Fibroblast of villous mesenchyme (primary cell): ENCODE measurements at places on chromosomes 2 and 18. TPM values are rescaled to one million over a fixed set of nuclear protein-coding genes. Genes with fewer than 3 reads are reported as not detected.

CCDC102B gene
- total RNA-seq: 10.4 and 20.9 TPM in 2 replicates

DNA sequence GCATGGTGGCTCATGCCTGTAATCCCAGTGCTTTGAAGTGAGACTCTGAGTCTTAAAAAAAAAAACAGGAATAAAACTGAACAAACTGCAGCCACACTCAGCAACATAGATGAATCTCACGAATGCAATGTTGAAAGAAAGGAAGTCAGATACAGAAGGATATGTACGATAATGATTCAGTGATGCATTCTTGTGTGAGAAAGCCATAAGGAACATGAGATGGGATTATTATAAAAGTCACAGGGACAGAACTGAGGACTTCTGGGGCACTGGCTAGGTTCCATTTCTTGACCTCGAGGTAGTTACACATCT, 56.9 kb upstream of the SMAD2 start:
- DNase-seq: no peak

- no peak for DNase-seq
Measured at GRCh38 chr2:241020629-241021190, 22.3 kb downstream of the SNED1 start.

HK2 gene
- 15.1 and 31.2 TPM in 2 replicates for total RNA-seq

DAW1 gene
- 0.64 TPM in 1 of 2 replicates, not detected in the other for total RNA-seq

CLHC1 gene
- total RNA-seq: 14.8 and 18.1 TPM in 2 replicates

HOXD12 gene
- total RNA-seq: not detected in 2 replicates

GRCh38 chr2:70717431-70718038, 50.5 kb downstream of the ADD2 start:
- no peak for DNase-seq

DNA sequence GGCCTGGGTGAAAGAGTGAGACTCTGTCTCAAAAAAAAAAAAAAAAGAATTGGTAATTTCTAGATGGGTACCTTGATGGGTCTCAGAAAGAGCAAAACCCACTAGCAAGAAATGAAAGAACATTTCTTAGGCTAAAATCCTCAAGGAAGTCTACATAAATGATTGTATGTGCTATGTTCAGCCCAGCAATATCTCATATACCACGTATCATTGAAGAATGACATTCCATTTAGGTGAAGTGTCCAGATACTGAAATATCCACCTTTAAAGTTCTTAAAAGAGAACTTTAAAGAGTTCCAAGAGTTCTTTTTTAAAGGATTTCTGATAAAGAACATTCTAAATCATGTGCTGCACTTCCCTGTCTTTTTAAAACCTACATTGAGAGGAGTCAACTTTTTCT, 19.2 kb downstream of the NRP2 start:
- no peak for DNase-seq

MOGAT1 gene
- not detected in 2 replicates for total RNA-seq

DNA sequence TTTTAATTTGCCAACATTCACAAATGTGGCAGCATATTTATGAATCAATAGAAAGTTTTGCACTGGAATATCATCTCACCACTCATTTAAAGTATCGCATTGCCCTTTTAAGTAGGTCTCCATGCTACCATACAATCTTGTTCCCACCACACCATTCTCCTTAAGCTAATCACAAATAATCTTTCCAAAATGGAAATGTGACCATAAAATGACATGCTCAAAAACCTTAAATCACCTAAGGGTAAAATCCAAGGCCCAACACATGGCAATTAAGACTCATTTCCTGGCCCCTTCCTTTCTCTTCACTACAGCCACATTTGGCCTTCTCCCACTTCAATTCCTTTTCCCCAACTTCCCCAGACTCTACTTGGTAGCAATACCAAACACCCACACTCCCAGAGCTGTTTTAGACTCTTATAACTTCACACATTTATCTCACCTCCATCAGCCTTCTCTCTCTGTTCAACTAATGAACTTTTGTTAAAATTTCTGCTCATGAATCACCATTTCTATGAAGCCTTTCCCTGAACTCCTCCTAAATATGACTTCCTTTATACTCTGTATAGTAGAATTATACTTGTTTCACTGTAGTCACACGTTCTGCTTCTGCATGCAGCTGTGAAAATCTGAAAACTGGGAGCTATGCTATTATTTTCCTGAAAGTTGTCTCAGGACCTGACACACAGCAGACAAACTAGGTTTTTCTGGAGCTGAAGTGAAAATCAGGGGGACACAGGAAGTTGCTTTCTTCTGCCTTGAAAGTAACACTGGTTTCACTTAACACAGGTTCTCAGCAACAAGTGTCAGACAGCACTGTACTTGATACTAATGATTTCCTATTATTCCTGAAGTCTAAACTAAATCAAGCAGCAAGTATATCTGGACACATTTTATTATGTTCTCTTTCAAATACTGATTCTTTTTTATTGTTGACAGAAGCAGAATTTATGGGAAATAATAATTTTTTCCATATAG, 303.9 kb downstream of the ZEB2 start:
- no peak for DNase-seq

- no peak for DNase-seq
Measured at GRCh38 chr2:191947235-191947634, 100.3 kb upstream of the CAVIN2 start.

TMEM247 gene
- 0.32 TPM in 1 of 2 replicates, not detected in the other for total RNA-seq

IL1RL1 gene
- total RNA-seq: 0.32 and 1.3 TPM in 2 replicates

GRCh38 chr2:38296197-38296780, 80.8 kb downstream of the ATL2 start:
- no peak for DNase-seq

ST3GAL5 gene
- 25.8 and 27.6 TPM in 2 replicates for total RNA-seq

DNA sequence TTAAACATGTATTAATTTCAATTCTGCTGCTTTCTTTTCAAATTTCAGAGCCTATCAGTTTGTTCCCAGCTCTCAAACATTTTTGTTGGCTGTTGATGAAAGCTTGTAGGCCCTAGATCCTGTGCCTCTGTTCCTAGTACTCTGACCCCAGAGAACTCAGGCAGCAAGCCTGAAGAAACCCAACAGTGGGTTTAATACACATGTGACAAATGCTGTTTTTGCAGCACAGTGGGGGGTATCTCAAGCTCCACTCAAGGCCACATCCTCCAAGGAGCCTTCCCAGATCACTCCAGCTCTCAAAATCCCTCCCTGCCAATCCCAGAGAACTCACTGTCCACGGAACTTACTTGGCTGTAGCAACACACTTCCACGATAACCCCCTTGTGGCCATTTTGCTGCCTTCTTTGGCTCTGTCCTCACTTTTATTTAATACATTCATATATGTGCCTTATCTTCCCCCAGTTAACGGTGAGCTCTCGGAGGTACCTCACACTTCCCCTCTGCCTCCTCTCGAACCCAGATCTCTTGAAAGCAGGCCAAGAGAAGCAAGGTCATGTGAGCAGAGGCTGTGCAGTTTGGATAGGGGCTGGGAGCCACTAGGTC, 122.4 kb downstream of the TNS1 start:
- DNase-seq: no peak

B3GNT7 gene
- 0.43 and 0.64 TPM in 2 replicates for total RNA-seq

GLI2 gene
- total RNA-seq: 22.5 and 28.3 TPM in 2 replicates

SERPINB12 gene
- total RNA-seq: not detected in 2 replicates

SERPINB13 gene
- total RNA-seq: not detected in 2 replicates

GRCh38 chr2:144267239-144267638, 252.7 kb downstream of the ZEB2 start:
- DNase-seq: no peak

LYG2 gene
- not detected in 2 replicates for total RNA-seq

DNA sequence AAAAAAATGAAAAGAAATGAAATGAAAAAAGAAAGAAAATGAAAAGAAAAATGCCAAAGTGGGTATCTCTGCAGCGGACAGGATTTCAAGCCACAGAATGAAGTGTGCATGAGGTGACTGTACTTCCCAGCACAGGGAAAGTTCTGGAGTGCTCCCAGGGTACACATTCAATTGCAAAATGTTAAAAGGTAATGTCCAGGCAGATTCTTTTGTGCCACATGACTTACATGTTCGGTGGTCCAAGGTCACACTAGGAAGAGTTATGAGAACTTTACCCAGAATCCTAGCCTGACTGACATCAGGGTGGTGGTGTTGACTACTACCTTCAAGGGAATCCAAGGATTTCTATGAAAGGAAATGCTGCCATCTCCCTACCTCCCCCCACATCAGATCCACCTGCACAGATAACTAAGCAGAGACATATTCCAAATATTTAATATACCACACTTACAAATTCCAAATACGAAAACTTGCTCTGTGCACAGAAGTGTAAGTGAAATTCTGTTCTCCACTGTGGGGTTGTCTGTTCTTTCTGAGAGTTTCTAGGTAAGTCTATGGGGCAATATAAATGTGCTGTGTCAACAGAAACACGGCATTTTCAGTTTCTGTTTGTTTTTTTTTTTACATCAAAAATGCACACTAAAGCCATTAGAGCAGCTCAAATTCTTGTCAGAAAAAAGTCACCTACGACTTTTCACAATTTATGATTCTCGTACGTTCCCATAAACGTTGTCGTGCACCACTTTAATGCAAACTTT, 56.6 kb downstream of the CABYR start:
- DNase-seq: no peak

RUFY4 gene
- not detected in 2 replicates for total RNA-seq

SP9 gene
- total RNA-seq: under 0.01 and 0.43 TPM in 2 replicates

DNA sequence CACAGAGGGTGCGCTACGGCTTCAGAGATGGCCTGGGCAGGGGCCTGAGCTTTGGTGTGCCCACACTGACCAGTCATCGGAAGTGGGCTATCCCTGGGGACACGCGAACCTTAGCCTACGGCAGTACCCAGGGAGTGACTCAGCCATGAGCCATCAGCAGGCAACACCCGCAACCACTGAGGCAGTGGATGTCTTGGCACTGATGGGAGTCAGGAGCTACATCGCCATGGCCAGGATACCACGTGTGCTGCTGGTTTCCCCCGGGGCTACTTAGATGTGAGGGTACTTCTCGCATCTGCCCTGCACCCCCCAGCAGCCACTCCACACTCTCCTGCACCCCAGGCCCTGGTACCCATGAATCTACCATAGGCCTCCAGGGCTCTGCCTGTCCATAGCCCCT, 12.8 kb upstream of the HPCAL1 start:
- DNase-seq: peak; percentile 24

- DNase-seq: no peak
Measured at GRCh38 chr18:60911504-60911903, 421.7 kb upstream of the CDH20 start.

DNA sequence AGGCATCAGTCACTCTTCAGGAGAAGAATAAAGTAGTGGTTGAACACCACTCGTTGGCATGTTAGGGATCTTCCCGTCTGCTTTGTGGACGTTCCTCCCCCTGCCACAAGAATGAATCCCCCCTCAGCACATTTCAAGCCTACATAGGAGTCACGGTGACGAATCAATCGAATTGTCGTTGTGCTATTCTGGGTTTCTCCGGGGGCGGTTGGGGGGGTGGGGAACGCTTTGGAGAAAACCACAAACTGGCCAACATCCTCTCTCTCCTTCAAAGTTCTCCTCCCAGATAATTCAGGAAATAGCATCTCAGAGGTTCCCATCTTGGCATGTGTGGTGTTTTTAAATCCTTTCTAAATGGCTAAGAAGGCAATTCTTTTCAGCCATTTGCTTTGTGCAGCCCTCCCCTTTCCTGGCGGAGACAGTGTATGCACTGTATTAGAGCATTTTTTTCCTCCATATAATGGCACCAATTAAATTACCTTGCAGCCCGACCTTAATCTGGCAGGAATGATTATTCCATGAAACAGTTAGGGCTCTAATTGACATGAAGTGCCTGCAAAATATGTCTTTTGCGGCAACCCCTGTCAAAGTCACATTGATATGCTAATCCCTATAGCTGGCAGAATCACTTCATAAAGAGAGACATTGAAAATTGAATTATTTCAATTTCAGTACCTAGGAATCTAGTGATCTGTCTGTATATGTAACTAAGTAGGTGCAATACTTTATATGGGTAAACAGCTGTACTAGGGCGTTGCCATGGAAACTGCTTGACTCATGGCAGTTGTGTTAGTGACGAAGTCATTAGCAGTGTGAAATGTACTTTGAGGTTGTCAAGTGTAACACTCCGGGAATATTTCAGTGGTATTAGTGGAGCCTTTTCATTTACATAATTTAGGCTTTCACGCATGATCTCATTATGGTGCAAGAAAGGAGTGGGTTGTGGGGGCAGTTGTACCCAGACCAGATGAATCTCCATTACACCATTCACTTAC, 323.4 kb upstream of the SLC14A2 start:
- DNase-seq: peak; percentile 11

GRCh38 chr2:131067465-131068125, 25.7 kb downstream of the FAM168B start:
- no peak for DNase-seq

- no peak for DNase-seq
Measured at GRCh38 chr2:98828369-98828744, 97.4 kb upstream of the MGAT4A start.

DNA sequence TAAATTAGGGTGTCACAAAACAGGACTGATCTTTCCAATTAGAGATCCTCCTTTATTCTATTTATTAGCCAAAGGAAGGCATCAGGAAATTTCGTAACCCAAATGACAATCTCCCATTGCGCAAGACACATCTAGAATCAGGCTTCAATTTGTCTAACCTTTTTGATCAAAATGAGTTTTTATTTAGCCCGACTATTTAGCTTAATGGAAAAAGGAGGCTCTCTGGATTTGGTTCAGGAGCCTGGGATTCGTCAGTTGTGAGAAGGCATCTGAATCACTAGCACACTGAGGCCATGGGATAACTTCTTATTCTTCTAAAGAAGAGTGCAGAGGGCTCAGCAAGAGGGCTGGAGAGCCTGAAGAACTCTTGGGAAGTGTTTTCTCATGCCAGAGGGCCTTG, 332.1 kb upstream of the ETAA1 start:
- DNase-seq: peak; percentile 27

- no peak for DNase-seq
Measured at GRCh38 chr2:11069566-11070185, 85.6 kb upstream of the SLC66A3 start.

EPAS1 gene
- 124 and 132 TPM in 2 replicates for total RNA-seq

DNA sequence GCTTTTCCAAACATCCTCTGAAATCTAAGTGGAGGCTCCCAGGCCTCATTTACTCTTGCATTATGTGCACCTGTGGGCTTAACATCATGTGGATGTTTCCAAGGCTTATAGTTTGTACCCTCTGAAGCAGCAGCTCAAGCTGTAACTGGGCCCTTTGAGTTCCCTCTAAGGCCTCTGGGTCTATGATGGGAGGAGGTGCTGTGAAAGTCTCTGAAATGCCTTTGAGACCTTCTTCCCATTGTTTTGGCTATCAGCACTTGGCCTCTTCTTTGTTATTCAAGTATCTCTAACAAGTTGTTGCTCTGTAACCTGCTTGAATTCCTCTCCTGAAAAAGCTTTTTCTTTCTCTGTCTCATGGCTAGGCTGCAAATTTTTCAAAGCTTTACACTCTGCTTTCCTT, 58.1 kb upstream of the MYT1L start:
- DNase-seq: no peak

GRCh38 chr2:178924817-178925216, 117.6 kb upstream of the TTN start:
- DNase-seq: no peak

SLC9A4 gene
- total RNA-seq: under 0.01 TPM in 1 of 2 replicates, not detected in the other

FNDC4 gene
- 8.6 and 11.6 TPM in 2 replicates for total RNA-seq

DNA sequence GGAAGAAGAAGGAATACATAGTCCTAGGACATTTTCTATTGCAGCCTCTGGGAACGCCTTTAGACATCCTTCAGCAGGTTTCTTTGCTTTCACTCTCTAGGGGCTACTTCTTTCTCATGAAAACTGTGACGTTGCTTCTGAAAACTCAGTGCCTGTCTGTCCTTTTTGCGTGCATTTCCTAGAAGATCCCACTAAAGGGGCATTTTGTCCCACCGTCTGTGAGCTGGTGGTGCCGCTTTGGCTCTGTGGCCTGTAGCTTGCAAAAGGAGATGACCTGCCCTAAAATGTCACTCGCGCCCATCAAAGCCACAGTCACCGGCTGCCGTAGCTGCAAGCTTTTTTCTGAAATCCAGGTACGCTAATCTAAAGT, 579 bp downstream of the STAT4 start:
- no peak for DNase-seq

ATP8B1 gene
- total RNA-seq: 26.3 and 28.3 TPM in 2 replicates

PLEK gene
- not detected in 2 replicates for total RNA-seq
